ENCODE measurements at places on chromosomes 1 and 21. TPM values are rescaled to one million over a fixed set of nuclear protein-coding genes. Genes with fewer than 3 reads are reported as not detected.

Gene CCDC17
- 2.8 TPM for total RNA-seq

Gene PARK7
- total RNA-seq: 426 TPM

Gene TFF3
- not detected for total RNA-seq

Gene C1orf87
- total RNA-seq: not detected

Gene CFH
- 0.17 TPM for total RNA-seq

Gene TDRD5
- not detected for total RNA-seq

DNA sequence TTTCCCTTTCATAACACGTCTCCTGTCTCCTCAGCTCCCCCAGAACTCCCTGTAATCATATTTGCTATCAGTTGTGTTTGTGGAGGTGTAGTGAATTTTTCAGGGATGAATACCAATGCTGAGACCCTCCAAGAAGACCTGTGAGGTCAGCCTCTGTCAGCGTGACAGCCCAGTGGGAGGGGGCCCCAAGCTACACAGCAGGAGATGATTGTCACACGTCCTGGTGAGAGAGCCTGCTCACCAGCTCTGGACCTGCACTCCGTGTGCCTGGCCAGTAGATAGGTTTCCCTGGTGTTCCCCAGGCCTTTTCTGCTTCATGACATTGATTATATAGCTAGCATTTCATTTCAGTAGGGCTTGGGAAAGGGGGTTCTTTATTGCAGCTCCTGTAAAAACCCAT, 421.5 kb downstream of the KIF26B start:
- no peak for DNase-seq

DNA sequence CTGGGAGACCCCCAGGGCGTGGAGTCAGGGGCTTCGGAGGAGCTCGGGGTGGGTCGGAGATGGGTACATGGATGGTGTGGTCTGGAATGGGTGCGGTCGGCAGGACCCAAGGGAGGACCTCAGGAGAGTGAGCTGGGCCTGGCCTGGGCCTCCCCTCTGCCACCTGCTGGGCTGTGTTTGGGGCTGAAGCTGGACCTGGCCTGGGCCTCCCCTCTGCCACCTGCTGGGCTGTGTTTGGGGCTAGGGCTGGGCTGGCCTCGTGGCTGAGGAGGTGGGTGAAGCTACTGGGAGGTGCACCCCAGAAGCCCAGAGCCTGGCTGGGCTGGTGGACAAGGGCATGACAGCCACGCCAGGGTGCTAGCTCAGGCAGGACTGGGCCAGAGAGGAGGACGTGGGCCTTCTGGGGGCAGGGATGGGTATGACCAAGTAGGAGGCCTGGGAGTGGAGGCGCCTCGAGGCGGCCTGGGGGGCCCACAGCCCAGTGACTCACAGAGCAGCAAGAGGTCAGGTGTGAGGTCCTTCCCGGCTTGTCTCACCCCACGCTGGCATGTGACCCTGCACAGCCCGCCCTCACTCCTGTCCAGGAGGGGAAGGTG, 14.5 kb downstream of the SAMD11 start:
- DNase-seq: no peak

- no peak for DNase-seq
Measured at GRCh38 chr1:156388174-156389137, 19.4 kb downstream of the RHBG start.

GRCh38 chr21:15514073-15514946, 215.5 kb upstream of the USP25 start:
- DNase-seq: peak; percentile 90

DNA sequence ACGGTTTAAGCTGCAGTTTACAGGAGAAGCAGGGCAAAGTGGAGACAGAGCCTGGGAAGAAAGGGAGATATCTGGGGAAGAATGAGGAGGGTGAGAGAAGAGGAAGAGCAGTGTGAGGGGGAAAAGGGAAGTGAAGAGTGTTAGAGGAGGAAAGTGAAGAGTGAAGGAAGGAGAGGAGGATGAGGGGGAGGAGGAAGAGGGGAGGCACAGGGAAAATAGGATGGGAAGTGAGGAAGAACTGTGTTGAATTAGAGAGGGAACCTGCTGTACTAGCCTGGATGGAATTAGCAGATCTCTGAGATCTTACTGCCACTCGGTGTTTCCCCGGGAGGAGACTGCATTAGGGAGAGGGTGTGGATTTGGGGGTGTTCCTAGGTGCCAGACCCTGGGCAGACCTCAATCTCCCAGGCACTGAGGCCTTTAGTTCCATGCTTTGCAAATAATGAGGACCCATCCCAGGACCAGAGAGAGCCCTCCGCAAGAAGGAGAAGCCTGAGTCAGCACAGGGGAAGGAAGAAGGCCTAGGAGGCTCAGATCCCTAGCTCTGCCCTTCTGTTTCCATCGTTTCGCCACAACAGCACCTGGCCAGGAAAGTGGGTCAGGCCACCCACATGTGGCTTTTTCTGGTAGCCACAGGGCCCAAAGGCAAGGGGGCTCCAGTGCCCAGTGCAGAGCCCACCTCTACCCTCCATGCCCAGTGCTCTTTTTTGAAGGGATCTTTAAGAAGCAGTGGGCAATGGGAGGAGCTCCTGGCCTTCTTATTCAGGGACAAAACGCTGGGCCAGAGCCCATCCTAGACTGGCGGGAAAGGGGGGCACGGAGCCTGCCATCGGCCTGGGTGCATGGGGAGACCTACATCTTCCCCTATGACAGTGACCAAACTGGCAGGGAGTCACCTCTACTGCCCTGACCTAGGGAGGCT, 2.0 kb downstream of the LRRN2 start:
- DNase-seq: no peak

DNA sequence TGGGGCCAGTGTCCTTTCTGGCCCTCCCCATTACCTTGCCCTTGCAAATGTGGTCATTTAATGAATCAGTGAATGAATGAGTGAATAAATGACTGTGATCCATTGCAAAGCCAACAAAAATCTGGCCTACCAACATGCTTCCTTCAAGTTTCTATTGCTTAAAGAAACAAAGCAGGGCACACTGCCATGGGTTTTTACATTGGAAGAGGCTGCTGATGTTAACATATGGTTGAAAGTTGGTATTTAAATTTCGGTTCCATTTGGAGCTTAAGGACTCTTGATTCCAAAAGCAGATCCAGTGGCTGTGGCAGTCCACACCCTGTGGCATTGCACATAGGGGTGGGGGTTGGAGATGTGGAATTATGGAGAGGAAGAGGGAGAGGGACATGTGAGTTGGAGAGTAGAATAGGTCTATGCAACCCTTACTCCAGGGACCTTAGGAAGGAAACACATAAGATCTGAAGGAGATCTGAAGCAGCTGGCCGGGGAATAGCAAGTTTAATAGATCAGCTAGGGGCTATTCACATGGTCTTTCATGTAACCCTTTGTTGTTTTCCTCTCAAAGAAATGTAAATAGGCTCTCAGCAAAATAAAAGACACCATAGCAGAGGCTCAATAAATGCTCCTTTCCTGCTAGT, 7.2 kb downstream of the ABCA4 start:
- DNase-seq: no peak

- peak; percentile 84 for DNase-seq
Measured at GRCh38 chr1:15994590-15995351, 9.3 kb upstream of the SRARP start.

DNA sequence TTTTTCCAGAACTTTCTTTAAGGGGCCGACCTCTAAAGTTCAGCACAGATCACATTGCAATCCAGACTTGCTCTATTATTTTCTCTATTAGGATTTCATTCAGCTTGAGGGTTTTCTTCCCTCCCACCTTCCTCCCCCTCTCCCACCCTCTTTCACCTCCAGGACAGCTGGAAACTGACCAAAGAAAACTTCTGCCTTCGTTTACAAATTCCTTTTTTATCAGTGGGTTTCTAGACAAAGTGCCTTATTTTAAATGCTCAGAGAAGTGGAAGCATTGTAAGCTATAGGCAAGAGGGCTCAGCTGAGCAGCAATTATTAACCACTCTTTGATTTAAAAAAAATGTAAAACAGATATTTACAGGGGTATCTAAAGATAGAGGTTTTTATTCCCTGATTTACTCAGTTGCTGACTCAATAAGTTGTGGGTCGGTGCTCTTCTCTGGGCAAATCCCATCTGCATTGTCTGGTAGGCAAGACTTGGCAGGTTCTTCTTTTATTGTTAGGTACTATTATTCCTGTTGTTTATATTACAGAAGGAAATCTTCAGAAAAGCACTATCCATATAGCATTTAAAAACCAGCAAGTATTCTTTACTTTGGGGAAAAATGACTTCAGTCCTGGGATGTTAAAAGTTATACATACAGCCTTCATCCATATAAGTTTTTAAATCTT, 277.0 kb upstream of the C1orf105 start:
- no peak for DNase-seq

GRCh38 chr1:98119796-98120195, 199.0 kb upstream of the DPYD start:
- DNase-seq: peak; percentile 56

GRCh38 chr1:230693221-230693620, 20.7 kb downstream of the AGT start:
- no peak for DNase-seq

DNA sequence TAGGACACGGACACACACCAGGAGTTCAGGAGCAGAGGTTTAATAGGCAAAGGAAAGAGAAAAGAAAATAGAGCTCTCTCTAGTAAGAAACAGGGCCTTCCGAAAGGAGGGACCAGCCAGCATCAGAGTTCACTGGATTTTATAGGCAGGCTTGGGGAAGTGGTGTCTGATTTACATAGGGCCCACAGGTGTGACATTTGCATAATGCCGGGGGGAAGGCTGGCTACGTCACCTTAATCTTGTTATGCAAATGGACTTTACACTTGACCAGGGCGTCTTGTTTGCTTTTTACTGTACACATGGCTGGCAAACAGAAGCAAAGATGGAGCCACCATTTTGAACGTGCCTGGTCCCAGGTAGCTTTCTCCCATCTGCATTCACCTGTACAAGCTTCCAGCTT, at the start of gene OR14A16:
TSS of gene OR14A16 (minus strand) at position 97 of the 400 bp plus-strand sequence. CDS start 8,390 bp downstream, outside the sequence.
- no peak for DNase-seq

DNA sequence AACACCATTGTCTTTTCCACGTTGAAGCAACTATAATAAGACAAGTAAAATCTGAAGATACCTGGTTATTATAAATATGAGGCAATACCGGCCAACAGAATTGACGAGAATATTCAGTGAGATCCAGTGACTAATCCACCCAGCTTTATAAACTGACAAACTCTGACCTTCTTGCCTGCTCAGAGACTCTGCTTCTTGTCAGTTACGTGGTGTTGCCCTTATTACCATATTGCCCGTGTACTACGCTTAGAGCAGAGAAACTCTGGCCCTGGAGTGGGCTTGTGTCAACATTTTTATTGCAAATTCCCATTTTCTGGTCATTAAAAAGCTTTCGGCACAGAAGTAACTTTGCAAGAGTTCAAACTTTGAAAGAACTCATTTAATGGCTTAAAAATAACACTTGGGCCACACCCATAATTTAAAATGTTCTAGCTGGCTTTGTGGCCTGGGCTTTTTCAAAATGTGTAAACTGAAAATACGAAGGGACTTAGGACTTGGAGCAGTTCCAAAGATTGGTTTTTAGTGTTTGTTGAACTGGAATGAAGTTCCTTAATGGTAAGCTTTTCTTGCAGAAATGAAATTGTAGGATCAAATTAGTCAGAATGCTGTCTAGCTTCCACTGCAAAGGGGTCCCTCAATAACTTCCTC, 266.2 kb downstream of the LMO4 start:
- no peak for DNase-seq

DNA sequence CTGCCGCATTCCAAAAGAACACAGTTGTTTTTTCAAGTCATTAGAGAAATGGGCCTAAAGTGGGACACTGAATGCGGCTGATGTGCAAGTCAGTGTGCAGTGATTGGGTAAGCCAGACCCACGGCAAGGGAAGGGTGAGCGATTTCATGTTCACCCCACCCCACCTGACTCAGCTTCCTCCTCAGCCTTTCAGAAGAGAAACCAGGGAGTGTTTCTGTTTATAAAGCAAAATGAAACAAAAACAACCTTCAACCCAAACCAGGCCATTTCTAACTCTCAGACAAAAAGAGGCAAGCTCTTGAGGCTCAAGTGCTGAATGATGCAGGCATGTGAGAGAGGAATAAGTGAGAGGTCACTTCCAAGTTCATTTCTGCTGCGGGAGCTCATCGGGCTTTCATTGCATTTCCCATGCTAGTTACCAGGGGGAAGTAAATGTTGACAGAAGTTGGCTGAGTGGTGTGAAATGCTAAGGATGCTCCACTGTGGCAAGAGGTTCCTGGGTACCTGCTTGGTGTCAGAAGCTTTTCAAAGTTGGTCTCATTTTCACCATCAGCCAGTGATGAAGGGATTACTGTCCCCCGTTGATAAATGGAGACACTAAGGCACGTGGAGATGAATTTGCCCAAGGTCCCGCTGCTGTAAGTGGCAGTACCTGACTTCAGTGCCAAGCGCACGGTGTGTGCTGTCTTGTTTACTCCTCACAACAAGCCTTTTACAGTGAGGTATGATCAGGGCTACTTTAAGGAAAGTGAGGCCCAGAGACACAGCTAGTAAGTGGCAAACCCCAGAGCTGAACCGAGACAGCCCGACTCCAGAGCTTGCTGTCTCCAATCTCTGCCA, 29.1 kb downstream of the STPG1 start:
- peak; percentile 83 for DNase-seq

- no peak for DNase-seq
Measured at GRCh38 chr1:39540504-39541031, 36.0 kb downstream of the PABPC4 start.

DNA sequence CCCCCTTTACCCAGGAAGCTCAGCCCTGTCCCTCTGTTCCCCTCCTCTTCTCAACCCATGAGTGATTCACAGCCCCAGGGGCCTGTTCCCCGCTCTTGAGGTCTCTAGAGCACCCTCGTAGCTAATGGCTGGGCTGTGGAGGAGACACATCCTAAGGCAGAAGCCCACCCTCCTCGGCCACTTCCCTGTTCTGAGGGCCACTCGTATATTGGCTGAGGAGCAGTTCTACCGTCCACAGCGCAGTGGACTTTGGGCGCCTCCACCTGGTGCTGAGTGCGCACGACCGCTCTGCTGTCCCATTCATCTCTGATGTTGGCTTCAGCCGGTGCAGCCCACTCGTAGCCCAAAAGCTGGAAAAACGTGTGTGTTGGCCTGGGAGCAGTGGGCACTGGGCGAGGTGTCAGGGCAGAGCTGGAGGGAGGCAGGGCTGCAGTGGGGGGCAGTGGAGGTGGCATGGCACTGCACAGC, 24.5 kb upstream of the PKP1 start:
- peak; percentile 40 for DNase-seq

- no peak for DNase-seq
Measured at GRCh38 chr1:223199094-223199647, 56.1 kb upstream of the TLR5 start.

DNA sequence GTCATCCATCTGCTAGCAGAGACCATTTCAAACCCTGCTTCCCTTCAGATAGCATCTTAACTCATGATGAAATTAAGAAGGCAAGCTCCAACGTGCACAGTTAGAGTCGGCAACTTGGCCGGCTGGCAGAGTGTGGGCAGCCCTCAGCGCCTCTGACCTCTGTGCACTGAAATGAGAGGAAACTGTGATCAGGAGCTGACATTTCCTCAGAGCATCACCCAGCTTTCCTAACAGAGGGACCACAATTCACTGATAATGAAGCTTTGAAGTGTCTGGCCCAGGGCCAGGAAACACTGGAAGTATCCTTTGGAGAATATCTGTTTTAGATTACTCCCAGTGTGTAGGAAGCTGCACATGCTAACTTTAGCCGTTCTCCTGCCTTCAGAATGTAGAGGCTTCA, 145.0 kb upstream of the ZC3H11B start:
- DNase-seq: no peak

- DNase-seq: no peak
Measured at GRCh38 chr1:228871314-228872061, 136.2 kb downstream of the RHOU start.
